ENCODE measurements at places on chromosomes 1 and 21.

- peak; percentile 5 for DNase-seq
These were observed 2.4 kb downstream of the IGSF21 start for GRCh38 chr1:18109756-18110597.

GRCh38 chr1:24872061-24872850 is 57.8 kb downstream of the RUNX3 start:
- DNase-seq, result no peak

GRCh38 chr1:62799688-62800087 is 15.8 kb downstream of the ATG4C start:
- DNase-seq, result no peak

DNA sequence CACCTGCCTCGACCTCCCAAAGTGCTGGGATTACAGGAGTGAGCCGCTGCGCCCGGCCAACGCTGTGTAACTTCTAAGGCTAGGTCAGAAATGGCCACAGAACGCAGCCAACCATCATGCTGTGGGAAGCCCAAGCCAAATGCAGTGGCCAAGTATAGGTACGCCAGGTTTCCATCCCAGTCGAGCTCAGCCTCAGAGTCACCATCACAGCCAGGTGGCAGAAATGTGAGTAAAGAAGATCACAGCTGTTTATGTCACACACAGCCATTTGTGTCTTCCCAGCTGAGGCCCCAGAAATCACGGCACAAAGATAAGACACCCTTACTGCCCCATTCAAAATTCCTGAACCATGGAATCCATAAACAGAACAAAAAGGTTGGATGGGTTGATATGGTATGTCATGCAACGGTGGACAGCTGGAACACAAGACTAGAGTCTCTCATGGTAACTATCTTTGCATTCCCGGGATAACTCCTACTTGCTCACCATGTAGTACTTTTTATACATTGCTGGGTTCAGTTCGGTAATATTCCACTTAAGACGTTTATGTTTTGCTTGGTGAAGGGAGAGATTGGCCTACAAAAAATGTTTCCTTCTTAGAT is 84.3 kb downstream of the SLC45A1 start:
- DNase-seq, result no peak

GRCh38 chr1:2556678-2557481 is 709 bp downstream of the TNFRSF14 start:
- DNase-seq, result no peak

GRCh38 chr1:62778208-62778607 is 5.7 kb upstream of the ATG4C start:
- DNase-seq, result no peak

Measured in activated T-cell treated with anti-CD3 and anti-CD28 coated beads for 24 hours (primary cell).